Activated CD4-positive, alpha-beta T cell treated with anti-CD3 and anti-CD28 coated beads, Interleukin-2, amount 10 ng/mL, durations not matched to agents 7 days and 5 days (primary cell): ENCODE measurements at places on chromosomes 2 and 18. TPM values are rescaled to one million over a fixed set of nuclear protein-coding genes. Genes with fewer than 3 reads are reported as not detected.
A peak's percentile ranks its signal among the peaks of the same experiment; 100 is the strongest.

- no peak overlapping the region for H3K27ac ChIP-seq
- no peak for DNase-seq
- H3K36me3 ChIP-seq, result no peaks in the 10 kb centered on the region
- no peaks in the 10 kb centered on the region for H3K27me3 ChIP-seq
These were observed 172.0 kb downstream of the AFF3 start for GRCh38 chr2:99970292-99970868.

DNA sequence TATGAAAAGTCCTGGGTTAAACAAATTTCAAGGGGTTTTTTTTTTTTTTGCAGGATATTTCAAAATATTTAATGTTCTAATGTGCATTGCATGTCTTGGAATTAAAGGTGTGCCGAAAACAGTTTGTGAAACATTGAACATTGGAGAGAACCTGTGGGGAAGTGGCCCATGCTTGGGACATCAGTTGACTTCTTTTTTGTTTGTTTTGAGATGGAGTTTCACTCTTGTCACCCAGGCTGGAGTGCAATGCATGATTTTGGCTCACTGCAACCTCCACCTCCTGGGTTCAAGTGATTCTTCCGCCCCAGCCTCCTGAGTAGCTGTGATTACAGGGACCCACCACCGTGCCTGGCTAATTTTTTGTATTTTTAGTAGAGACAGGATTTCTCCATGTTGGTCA lies 71.0 kb upstream of the RAPH1 start:
- H3K27ac ChIP-seq, result no peak overlapping the region
- peaks cover 9% of the 10 kb centered on the region for H3K27me3 ChIP-seq
- H3K36me3 ChIP-seq, result no peaks in the 10 kb centered on the region
- DNase-seq, result no peak
- no peak overlapping the region for H3K4me3 ChIP-seq
- H3K4me1 ChIP-seq, result no peaks in the 10 kb centered on the region

DNA sequence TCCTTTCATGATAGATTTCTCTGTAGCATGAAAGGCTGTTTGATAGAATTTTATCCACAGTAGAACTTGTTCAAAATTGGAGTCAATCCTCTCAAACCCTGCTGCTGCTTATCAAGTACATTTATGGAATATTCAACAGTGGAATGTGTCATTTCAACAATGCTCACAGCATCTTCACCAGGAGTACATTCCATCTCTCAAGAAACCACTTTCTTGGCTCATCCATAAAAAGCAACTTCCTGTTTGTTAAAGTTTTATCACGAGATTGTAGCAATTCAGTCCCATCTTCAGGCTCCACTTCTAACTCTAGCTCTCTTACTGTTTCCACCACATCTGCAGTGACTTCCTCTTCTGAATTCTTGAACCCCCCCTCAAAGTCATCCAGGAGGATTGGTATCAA lies 29.4 kb downstream of the PDCL3 start:
- no peaks in the 10 kb centered on the region for H3K36me3 ChIP-seq
- H3K27me3 ChIP-seq, result no peaks in the 10 kb centered on the region
- peaks cover 31% of the 10 kb centered on the region for H3K4me1 ChIP-seq
- DNase-seq, result no peak

GRCh38 chr2:88903749-88904353 lies 212.4 kb downstream of the RPIA start:
- H3K27me3 ChIP-seq, result peaks cover 14% of the 10 kb centered on the region
- H3K4me3 ChIP-seq, result no peak overlapping the region
- peak; percentile 14 for DNase-seq
- H3K4me1 ChIP-seq, result no peaks in the 10 kb centered on the region
- H3K36me3 ChIP-seq, result no peaks in the 10 kb centered on the region
- no peak overlapping the region for H3K27ac ChIP-seq

DNA sequence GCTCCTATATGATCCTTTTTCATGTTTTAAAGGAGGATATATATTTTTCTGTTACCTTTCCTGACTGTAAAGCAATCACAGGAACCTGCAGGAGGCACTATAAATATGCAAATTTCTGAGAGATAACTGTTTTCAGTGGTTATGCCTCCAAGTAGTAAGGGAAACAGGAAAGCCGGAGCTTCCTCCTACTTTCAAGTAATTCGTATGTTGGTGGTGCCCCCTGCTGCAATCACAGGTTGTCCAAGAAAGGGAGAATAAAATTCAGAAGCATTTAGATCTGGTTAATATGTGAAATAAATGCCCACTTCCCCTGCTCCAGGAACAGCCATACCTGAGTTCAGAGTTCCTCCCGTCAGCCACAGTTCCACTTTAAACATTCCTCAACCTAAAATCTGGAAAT lies 12.0 kb upstream of the BCL11A start:
- no peak for DNase-seq
- no peak overlapping the region for H3K4me3 ChIP-seq
- no peak overlapping the region for H3K27ac ChIP-seq
- no peaks in the 10 kb centered on the region for H3K4me1 ChIP-seq
- no peaks in the 10 kb centered on the region for H3K36me3 ChIP-seq

- H3K36me3 ChIP-seq, result no peaks in the 10 kb centered on the region
- no peak overlapping the region for H3K4me3 ChIP-seq
- no peaks in the 10 kb centered on the region for H3K4me1 ChIP-seq
- DNase-seq, result peak; percentile 51
- peaks cover 10% of the 10 kb centered on the region for H3K27me3 ChIP-seq
- H3K27ac ChIP-seq, result no peak overlapping the region
These were observed 216.3 kb downstream of the C1D start for GRCh38 chr2:67846370-67847070.

- peaks cover 26% of the 10 kb centered on the region for H3K4me1 ChIP-seq
- DNase-seq, result no peak
- H3K27me3 ChIP-seq, result no peaks in the 10 kb centered on the region
These were observed 122.6 kb upstream of the STK17B start for GRCh38 chr2:196293751-196294515.

DNA sequence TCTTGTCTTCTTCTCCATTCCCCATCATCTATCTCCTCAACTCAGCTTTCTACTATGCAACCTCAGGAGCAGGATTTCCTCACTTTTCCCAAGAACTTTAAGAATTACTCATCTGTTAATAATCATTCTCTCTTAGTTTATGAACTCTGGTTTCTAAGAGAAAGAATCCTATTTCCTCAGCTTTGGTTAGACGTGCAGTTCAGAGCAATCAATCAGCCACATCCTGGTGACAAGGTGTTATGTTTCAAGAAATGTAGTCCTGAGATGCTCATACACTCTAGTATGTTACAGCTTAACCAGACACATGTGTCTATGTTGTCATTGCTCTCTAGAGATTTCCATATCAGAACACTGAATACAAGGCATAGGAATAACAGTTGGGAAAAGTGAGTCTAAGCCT lies 277.9 kb downstream of the MBD2 start:
- H3K36me3 ChIP-seq, result no peaks in the 10 kb centered on the region
- H3K27ac ChIP-seq, result no peak overlapping the region
- H3K4me1 ChIP-seq, result no peaks in the 10 kb centered on the region
- H3K27me3 ChIP-seq, result no peaks in the 10 kb centered on the region
- no peak overlapping the region for H3K4me3 ChIP-seq

GRCh38 chr2:20506201-20506685 lies 59.4 kb downstream of the RHOB start:
- no peaks in the 10 kb centered on the region for H3K4me1 ChIP-seq
- H3K27ac ChIP-seq, result no peak overlapping the region
- DNase-seq, result no peak
- H3K27me3 ChIP-seq, result peaks cover 2% of the 10 kb centered on the region
- H3K4me3 ChIP-seq, result no peak overlapping the region

DNA sequence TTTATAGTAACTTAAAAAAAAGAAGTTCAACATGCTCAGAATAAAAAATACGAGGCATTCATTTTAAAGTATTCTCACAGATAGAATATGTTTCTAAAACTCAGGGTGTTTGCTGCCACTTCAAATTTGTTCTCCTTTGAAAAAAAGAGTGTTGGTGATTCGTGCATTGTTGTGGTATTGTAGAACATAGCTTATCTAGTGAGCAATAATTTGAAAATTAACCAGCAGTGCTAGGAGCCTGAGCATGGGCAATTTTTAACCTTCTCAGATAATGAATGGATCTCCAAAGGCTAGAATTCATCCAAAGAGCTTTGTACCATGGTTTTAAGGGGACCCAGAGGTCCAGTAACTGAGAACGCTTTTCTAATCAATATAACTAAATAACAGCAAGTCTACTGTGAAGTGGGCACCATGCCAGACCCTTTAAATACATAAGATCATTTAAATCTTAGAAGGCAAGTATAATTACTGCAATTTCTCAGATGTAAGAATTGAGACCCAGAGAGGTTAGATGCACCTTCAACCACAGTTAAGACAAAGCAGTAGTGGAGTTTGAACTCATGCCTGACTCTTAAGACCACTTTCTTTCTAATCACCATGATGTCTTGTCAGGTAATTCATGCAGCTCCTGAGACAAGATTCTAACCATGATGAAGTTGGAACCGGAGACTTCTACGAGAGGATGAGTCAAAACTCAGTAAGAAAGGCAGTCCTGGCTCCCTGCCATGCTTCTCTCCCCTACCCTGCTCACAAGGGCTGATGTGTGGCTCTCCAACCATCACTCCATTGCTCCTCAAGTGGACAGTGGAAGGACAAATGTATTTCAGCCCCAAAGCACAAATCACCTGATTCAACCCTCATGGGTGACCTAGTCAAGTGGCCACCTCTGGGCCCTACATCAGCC lies 3.4 kb downstream of the CYRIA start:
- no peak overlapping the region for H3K27ac ChIP-seq
- no peak overlapping the region for H3K4me3 ChIP-seq
- no peak for DNase-seq
- H3K4me1 ChIP-seq, result peaks cover 20% of the 10 kb centered on the region

- no peaks in the 10 kb centered on the region for H3K4me1 ChIP-seq
- H3K27me3 ChIP-seq, result no peaks in the 10 kb centered on the region
- H3K4me3 ChIP-seq, result no peak overlapping the region
- DNase-seq, result no peak
- H3K36me3 ChIP-seq, result no peaks in the 10 kb centered on the region
These were observed 230.0 kb upstream of the RASGRP3 start for GRCh38 chr2:33246432-33246831.

DNA sequence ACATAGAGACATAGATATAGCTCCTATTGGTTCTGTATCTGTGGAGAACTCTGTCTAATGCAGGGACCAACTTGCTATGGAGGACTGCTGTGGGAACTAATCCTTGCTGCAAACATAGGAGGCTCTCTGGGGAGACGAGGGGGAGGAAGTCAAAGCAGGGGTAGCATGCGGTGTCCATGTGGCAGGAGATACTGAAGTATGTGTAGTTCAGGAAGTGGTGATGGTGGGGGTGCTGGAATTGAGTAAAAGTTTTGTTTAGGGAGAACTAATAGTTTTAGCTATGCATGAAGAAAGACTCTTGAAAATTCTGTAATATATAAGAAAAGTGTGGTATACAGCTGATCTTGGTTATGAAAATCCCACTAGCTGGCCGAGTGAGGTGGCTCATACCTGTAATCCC lies 62.0 kb downstream of the ANKRD44 start:
- peak overlapping the region; percentile 27 for H3K27ac ChIP-seq
- no peaks in the 10 kb centered on the region for H3K27me3 ChIP-seq
- H3K4me1 ChIP-seq, result peaks cover 68% of the 10 kb centered on the region

DNA sequence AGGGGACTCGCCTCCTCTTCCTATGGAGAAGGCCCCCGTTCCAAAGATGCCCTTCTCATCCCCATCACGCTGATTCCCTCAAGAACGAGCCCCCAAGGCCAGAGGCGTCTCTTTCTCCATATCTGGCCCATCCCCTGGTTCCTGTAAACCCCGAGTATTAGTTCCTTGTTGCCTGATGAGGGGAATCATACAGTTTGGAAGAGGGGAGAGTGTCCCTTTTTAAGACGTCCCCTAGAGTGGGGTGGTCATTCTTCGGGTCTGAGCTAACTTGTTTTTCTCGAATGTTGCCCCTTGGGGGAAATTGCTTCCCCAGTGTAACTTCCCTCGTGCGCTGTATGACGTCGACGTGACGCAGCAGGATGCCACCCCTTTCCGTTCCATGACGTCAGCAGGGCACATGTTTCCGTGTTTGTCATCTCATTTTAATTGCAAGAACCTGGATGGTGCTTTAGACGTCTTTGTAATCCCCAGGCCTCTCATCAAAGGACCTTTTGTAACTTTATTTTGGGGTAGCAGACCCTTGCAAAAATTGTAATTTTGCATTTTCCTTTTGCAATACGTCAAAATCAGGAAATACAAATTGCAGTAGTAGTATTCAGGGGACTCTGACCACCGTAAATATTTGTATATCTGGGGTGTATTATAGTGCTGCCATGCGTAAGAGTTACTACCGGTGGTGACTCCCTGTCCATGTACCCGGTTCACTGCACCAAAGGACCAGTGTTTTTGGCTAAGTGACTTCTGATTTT lies 569 bp downstream of the BABAM2 start:
- peaks cover 24% of the 10 kb centered on the region for H3K36me3 ChIP-seq
- peak overlapping the region; percentile 92 for H3K4me3 ChIP-seq
- peak overlapping the region; percentile 98 for H3K27ac ChIP-seq
- H3K27me3 ChIP-seq, result peaks cover 2% of the 10 kb centered on the region
- peaks cover 56% of the 10 kb centered on the region for H3K4me1 ChIP-seq

- H3K4me3 ChIP-seq, result no peak overlapping the region
- DNase-seq, result no peak
- no peaks in the 10 kb centered on the region for H3K27me3 ChIP-seq
- H3K36me3 ChIP-seq, result no peaks in the 10 kb centered on the region
- H3K27ac ChIP-seq, result no peak overlapping the region
These were observed 405.1 kb upstream of the CWC22 start for GRCh38 chr2:180412219-180412618.

DNA sequence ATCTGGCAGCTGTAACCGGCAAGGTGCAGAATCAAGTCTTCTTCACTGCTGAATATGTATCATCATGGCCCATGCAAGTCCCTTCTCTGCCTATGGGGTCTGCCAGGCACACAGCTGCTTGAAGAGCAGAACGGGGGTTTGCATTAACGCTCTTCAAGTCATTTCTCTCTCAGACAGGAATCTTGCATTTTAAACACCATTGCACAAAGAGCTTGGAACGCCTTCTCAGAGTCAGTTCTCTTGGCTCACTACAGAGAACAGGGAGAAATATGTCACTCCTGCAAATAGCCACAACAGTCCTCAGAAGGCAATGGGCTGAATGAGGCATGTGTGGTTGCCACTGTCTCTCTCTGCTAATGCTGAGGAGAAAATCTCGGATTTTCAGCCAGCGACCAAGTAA lies 2173.5 kb upstream of the PIK3C3 start:
- no peak overlapping the region for H3K27ac ChIP-seq
- H3K4me3 ChIP-seq, result no peak overlapping the region
- DNase-seq, result no peak
- no peaks in the 10 kb centered on the region for H3K36me3 ChIP-seq
- no peaks in the 10 kb centered on the region for H3K27me3 ChIP-seq

DNA sequence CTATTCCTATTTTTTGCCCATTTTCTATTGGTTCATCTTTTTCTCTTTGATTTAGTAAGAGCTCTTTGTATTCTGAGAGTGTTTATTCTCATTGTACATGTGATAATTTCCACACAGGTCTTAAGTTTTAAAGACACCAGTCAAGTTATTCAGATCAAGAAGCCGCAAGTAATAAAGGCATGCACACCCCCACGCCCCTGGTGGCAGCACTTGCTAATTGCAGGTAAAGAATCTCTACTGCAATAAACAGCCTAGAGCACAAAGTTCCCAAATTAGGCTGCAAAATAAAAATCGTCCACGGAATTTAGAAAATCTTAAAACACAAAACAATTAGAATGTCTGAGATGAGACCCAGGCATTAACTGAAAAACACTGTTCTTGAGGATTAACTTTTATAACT lies 45.2 kb downstream of the ST3GAL5 start:
- peaks cover 80% of the 10 kb centered on the region for H3K36me3 ChIP-seq
- H3K4me1 ChIP-seq, result peaks cover 13% of the 10 kb centered on the region
- no peak overlapping the region for H3K27ac ChIP-seq
- no peaks in the 10 kb centered on the region for H3K27me3 ChIP-seq

CLEC4F gene
- total RNA-seq, result not detected

LIMS4 gene
- total RNA-seq, result not detected

AMMECR1L gene
- total RNA-seq, result 15.4 TPM

EMX1 gene
- not detected for total RNA-seq

TMEM37 gene
- total RNA-seq, result not detected

TTC27 gene
- 17.6 TPM for total RNA-seq

ZNF521 gene
- not detected for total RNA-seq

MARCHF4 gene
- not detected for total RNA-seq

HOXD1 gene
- total RNA-seq, result not detected

ABCB11 gene
- not detected for total RNA-seq
